ENCODE measurements at places on chromosomes 2 and 18.

GRCh38 chr2:235171550-235172031 is 219.8 kb downstream of the SH3BP4 start:
- no peak for DNase-seq

- no peak for DNase-seq
Measured at GRCh38 chr2:29417630-29418029, 302.4 kb downstream of the CLIP4 start.

DNA sequence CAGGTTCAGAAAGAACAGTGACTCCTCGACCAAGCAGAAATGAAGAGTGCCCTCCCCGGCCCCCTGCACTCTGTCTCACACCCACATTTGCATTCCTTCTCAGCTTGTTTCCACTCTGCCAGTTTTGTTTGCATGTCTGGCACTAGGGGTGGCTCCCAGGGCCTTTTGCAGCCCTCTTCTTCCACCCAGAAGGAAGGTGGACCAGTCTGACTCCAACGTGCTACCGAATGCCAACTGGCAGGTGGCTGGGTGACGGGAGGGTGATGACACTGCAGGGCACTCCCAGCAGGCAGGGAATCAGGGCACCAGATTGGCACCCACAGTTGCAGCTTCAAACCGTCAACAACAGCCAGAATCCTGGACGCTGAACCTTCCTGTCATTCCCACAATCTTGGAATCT is 371.1 kb downstream of the TXNL1 start:
- no peak for DNase-seq

DNA sequence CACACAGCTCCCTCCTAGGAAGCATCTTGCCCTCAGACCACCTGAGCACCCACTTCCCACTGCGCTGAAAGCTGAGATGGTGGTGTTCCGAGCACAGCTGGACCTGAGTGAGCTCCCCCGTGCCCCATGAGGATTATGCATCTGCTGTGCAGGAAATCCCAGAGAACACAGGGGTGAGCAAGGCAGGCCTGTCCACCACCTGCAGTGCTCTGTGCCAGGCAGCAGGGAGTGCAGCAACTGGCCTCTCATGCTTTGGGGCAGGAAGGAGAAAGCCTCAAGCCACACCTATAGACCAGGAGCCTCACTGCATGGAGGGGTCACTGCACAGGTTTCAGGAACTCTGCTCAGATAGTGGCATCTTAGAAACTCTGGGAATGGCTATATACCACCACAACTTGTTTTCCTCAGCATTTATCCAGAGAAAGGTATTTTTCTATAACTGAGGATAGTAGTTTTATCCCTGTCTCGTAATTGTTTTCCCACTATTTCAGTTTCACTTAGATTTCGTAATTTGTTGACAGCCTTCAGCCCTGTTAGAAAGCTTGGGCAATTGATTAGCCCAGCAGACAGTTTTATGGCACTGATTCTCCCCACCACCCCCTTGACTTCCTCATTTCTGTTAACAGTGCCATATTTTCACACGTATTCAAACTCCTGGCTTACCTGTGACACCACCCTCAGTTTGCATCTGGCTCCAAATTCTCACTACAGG is 144.3 kb upstream of the DAPL1 start:
- DNase-seq, result no peak

DNA sequence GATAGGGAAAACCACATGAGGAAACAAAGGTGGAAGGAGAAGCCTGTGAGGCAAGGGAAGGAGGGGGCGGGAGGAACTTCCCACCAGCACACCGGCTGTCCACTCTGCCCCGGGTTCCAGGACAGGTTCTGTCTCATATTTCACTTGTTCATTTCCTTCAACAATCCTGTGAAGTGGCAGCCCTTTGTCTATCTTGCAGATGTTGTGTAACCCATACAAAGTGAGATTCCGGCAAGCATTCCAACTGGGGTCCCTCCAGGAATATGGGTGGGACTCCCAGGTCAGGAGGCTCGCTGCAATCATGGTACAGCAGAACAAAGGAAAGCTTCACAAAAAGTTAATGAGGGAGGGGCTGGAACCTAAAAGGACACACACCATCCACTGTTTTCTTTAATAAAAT is 271.3 kb upstream of the PXDN start:
- DNase-seq, result no peak

GRCh38 chr2:196601430-196602306 is 37.8 kb upstream of the CCDC150 start:
- DNase-seq, result peak; percentile 93

GRCh38 chr2:141522048-141522447 is 608.8 kb downstream of the LRP1B start:
- DNase-seq, result no peak

GRCh38 chr18:13070460-13070859 is 79.3 kb downstream of the CEP192 start:
- no peak for DNase-seq

DNA sequence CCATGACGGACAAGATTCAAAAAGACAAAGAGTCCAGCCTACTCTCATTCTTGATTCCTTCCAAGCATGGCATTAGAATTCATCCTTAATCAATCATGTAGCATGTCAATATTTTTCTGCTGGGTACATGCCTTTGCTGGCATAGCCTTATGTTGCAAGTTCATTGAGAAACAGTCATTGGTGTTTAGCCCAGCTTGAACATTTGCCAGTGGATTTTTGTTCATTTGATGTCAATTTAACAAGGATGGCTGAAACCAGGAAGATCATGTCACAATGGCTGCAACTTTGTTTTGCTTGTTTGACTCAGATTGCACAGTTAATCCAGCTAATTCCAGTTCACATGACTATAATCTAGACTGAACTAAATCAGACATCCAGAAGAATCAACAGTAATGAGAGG is 1132.2 kb downstream of the LRP1B start:
- no peak for DNase-seq

GRCh38 chr2:229348128-229348527 is 77.0 kb upstream of the PID1 start:
- DNase-seq, result no peak

- DNase-seq, result no peak
Measured at GRCh38 chr18:2654928-2655177, 673 bp upstream of the SMCHD1 start.

DNA sequence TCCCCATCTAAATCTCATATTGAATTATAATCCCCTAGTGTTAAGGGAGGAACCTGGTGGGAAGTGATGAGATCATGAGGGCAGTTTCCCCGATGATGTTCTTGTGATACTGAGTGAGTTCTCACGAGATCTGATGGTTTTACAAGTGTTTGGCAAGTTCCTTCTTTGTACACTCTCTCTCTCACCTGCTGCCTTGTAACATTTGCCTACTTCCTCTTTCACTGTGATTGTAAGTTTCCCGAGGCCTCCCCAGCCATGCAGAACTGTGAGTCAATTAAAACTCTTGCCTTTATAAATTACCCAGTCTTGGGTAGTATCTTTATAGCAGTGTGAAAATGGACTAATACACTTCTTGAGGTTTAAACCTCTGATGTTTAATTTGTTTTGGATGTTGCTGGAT is 177.5 kb downstream of the CD8B2 start:
- DNase-seq, result no peak

DNA sequence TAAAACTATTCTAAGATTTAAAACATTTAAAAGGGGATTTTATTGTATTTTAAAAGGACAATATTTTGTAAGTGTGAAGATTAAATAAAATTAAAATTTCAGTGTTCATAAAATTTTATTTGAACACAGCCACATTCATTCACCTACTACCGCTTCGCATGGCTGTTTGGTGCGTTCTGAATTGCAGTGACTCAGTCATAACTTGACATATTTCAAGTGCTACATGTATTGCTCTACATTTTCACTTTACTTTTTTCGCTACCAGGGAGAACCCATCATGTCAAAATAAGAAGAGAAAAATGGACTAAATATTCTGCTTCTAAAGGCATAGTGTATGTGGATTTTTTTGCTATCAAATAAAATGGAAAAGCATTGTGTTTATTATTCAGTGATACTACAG is 8.7 kb downstream of the PTH2R start:
- DNase-seq, result no peak

DNA sequence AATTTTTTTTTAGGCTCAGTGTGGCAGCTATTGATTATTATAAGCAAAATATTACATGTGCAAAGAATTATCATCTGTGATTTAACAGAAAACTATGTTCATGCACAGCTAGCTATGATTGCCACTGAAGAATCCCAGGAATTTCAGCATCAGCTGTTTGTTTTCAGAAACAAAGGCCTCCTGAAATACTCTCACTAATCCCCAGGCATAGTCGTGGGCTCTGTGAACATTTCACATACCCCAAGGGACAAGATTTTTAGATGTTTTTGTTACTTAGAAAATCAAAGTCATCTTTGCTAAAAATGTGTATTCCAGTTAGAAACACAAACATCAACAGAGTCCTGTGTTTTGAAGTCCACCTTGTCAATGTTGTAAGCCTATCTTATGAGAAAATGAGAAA is 156.1 kb downstream of the MYO1B start:
- DNase-seq, result no peak

GRCh38 chr18:63440219-63440618 is 17.9 kb upstream of the VPS4B start:
- no peak for DNase-seq

- DNase-seq, result no peak
Measured at GRCh38 chr18:58307441-58307840, 263.4 kb downstream of the NEDD4L start.

GRCh38 chr2:239359196-239359912 is 41.5 kb downstream of the HDAC4 start:
- peak; percentile 67 for DNase-seq

DNA sequence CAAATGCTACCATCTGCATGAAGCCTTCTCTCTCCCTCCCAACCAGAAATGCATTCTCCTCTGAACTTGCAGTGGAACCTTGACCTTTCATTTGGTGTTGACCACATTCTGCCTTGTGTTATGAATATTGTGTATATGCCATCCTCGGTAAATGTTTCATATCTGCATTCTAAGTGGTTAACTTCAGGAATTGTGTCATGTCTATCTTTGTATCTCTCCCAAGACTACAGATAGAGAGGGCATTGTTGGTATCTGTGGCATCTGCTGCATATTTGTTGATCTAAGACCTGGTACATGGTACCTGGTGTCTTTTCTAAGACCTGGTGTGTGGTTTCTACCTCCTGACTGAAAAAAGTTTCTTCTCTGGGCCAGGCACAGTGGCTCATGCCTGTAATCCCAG is 34.0 kb downstream of the CASP10 start:
- no peak for DNase-seq

- DNase-seq, result no peak
Measured at GRCh38 chr2:174662459-174662858, 64.9 kb upstream of the WIPF1 start.

- peak; percentile 66 for DNase-seq
Measured at GRCh38 chr2:100527440-100528015, 35.3 kb upstream of the PDCL3 start.

DNA sequence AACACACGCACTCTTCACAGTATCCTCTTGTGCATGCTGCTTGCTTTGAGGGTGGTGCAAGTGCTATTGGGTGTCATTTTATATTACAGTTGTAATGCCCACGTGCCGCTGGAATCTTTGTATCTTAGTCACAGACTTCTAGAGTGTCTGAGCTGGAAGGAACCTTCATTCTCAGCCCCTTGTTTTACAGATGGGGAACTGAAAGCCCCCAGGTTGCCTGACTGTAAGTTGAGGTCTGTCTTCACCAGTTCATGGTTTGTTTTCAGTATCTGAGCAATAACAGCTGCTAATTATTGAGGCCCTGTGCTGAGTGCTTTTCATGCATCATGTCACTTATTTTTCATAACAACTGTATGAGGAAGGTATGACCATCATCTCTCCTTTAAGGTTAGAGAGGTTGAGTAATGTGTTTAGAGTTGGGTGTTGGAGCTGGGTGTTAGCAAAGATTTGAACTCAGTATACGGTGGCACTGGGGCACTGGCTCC is 77.0 kb downstream of the PRKCE start:
- no peak for DNase-seq

GRCh38 chr2:179671043-179671981 is 190.1 kb downstream of the ZNF385B start:
- no peak for DNase-seq

- DNase-seq, result no peak
Measured at GRCh38 chr18:55503167-55503820, 84.7 kb downstream of the TCF4 start.
